ENCODE measurements at places on chromosomes 2 and 18.

GRCh38 chr2:227317834-227318233 lies 7.2 kb upstream of the MFF start:
- no peak for DNase-seq

DNA sequence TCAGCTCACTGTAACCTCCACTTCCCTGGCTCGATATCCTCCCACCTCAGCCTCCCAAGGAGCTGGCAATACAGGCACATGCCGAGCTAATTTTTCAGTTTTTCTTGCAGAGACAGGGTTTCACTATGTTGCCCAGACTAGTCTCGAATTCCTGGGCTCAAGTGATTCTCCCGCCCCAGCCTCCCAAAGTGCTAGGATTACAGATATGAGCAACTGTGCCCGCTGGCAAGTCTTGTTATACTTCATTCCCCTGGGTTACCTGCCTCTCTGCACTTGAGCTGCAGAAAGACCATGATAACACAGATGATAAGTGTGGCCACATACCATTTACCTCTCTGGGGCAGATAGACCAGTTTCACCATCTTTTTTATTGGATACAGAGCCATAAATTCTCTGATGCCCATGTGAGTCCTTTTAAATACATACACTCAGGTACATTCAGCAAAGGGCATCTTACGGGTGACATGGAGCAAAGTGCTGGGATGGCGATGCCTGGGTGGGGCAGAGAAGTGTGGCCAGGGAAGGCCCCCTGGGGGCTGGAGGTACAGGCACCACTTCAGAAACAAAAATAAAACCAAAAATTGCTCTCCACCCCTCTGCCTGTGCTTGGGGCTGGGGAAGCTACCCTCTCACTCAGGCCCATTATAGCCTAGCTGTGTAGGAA lies 20.4 kb downstream of the CCT7 start:
- no peak for DNase-seq

- no peak for DNase-seq
Observed at GRCh38 chr2:164593959-164594358, 27.3 kb downstream of the GRB14 start.

GRCh38 chr2:98912221-98912851 lies 23.7 kb downstream of the CRACDL start:
- no peak for DNase-seq

- DNase-seq = no peak
Observed at GRCh38 chr2:160299540-160299939, 99.5 kb upstream of the ITGB6 start.

GRCh38 chr18:8673256-8674209 lies 31.8 kb upstream of the MTCL1 start:
- DNase-seq = no peak

DNA sequence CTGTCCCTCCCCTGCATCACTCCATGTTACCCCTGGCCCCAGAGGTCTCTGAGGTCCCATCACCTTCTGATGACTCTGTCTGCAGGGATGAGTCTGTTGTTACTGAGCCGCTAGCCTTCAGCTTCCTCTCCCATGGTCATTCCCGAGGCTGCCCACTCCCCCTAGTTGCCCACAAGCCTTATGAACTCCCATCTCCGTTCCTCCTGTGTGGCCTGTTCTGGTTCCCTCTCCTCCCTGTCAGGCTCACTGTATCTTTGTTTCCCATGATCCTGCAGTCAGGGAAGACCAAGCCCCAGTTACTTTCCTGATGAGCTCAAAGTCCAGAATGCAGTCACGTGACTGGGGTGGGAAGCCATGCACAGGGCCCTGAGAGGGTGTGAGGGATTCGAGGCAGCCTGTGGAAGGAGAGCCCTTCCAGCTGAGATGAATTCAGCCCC lies 39.5 kb downstream of the INPP4A start:
- no peak for DNase-seq

GRCh38 chr2:31020713-31021112 lies 117.5 kb downstream of the GALNT14 start:
- no peak for DNase-seq

- no peak for DNase-seq
Observed at GRCh38 chr18:55405475-55405874, 182.5 kb downstream of the TCF4 start.

GRCh38 chr2:60463249-60463648 lies 90.2 kb downstream of the BCL11A start:
- DNase-seq = no peak

DNA sequence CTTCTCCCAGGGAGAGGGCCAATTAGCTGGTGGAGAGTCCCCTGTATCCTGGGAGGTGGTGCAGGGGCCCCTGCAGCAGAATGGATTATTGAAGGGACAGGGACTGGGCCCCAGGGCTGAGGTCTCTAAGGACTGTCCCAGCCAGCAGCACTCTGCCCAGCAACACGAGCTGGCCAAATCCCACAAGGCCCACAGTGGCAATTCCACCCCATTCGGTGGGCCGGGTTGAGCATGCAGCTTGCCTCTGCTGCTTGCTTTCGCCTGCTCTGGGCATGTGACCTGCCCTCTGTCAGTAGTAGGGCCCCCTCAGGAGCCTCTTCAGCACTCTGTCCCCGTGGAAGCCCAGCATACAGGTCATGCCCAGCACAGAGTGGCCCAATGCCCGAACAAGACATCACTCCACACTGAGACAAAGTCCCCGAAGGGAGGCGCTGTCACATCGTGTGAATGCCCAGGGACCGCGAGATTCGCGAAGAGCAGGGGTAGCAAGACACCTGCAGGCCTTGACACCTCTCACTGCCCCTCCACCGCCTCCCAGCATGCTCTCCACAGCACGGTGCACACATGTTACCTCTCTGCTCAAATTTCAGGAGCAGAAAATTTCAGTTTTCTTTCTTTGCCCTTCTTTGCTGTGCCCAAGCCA lies 65.4 kb downstream of the CRACDL start:
- DNase-seq = no peak

DNA sequence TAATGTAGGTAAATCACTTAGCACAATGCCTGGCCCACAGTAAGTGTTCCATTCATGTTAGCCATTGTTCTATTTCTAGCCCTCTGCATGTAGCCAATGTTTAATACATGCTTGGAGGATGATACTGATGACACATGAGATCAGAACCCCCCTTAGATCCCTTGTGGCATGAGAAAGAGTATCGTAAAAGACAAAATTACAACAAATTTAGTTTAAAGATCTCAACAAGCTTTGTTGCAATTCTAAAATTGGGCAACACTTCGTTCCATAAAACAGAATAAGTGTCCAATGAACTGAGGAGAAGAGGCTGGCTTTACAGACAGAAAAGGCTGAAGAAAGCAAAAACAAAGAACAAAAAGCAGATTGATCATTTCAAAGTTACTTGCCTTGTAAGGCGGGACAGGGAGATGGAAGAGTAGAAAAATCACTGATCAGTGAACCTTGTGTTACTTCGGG lies 148.7 kb upstream of the SLC1A4 start:
- no peak for DNase-seq

- DNase-seq = no peak
Observed at GRCh38 chr18:54117853-54118773, 106.4 kb downstream of the MBD2 start.

DNA sequence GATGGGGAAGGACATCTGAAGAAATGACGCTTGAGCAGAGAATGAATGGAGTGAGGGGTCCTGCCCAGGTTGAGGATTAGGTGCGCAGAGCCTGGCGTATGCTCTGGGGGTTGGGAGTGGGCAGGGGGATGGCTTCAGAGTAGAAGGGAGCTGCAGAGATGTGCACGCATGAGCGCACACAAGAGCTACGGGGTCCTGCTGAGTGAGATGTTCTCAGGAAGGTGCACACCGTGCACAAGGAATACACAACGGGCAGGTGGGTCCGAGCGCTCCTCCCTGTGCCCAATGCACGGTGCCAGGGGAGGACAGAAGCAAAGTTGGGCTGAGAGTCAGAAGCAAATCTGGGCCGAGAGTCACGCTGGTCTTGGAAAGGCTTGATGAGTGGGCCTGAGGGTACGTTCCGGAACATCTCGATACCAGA lies 25.5 kb downstream of the TWIST2 start:
- no peak for DNase-seq

GRCh38 chr2:226963528-226963927 lies 127.7 kb downstream of the RHBDD1 start:
- DNase-seq = no peak

DNA sequence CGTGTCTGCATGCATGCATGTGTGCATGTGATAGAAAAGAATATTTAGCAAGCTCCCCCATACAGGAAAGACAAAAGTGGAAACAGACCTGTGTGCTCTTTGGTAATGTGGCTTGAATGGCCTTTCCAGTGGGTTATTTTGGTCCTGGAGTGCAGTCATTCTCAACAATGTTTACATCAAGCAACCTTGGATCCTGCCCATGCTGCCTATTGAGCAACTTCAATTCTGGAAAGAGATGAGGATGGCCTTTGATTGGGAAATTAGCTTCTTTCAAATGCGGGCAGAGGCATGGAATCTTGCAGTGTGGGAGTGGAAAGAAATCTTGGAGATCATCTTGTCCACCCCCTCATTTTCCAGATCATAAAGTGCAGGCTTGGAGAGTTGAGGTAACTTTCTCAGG lies 87.2 kb upstream of the SMAD2 start:
- no peak for DNase-seq

DNA sequence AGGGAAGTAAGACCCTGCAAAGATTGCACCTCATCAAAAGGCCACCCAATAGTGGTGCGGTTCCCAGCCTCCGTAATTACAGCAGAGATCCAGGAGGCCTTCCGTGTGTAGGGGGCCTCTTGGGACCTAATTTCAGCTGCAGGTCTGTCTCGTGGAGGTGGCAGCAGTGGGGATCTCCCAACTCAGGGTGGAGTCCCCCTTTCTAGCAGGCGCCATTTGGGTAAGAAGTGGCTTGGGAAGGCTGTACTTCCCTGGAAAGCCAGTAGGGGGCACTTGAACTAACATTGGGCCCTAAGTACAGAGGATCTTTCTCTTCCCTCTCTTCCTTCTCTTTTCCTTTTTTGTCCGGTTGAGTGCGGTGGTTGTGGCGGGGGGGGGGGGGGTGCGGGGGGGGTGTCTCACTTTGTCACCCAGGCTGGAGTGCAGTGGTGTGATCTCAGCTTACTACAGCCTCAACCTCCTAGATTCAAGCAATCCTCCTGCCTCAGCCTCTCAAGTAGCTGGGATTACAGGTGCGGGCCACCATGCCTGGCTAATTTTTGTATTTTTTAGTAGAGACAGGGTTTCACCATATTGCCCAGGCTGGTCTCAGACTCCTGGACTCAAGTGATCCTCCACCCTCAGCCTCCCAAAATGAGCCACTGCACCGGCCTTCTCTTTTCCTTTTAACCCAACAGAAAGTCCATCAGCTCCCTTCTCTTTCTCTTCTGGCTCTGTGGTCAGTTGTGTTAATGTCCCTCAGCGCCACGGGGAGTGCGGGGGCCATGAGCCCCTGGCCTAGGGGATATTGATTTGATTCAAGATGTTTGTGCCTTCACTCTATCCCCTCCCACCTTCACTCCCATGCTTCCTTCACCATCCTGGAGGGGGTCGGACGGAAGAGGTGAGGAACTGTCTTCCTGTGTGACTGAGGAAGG lies 32.0 kb downstream of the CENPO start:
- no peak for DNase-seq

GRCh38 chr2:239443666-239444567 lies 43.1 kb upstream of the HDAC4 start:
- no peak for DNase-seq

- DNase-seq = no peak
Observed at GRCh38 chr18:9066817-9067306, 35.6 kb upstream of the NDUFV2 start.

- DNase-seq = no peak
Observed at GRCh38 chr2:42233976-42234441, 64.9 kb downstream of the EML4 start.

DNA sequence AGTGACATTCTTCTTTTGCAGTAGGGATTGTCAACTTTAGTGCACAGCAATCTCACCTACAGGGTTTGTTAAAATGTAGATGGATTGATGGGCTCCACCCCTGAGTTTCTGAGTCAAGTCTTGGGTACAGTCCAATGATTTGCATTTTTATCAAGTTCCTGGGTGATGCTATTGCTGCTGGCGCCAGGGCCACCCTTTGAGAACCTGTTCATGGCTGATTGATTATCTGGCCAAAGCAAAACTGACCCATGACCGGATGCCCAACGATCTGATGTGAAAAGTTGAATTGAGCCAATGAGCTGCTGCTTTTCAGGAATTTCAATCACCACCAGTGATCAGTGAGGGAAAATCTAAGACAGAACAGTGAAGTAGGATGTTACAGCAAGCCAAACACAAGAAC lies 675.3 kb downstream of the TMEM182 start:
- DNase-seq = no peak

GRCh38 chr2:49972699-49973098 lies 818.4 kb upstream of the FSHR start:
- DNase-seq = no peak

DNA sequence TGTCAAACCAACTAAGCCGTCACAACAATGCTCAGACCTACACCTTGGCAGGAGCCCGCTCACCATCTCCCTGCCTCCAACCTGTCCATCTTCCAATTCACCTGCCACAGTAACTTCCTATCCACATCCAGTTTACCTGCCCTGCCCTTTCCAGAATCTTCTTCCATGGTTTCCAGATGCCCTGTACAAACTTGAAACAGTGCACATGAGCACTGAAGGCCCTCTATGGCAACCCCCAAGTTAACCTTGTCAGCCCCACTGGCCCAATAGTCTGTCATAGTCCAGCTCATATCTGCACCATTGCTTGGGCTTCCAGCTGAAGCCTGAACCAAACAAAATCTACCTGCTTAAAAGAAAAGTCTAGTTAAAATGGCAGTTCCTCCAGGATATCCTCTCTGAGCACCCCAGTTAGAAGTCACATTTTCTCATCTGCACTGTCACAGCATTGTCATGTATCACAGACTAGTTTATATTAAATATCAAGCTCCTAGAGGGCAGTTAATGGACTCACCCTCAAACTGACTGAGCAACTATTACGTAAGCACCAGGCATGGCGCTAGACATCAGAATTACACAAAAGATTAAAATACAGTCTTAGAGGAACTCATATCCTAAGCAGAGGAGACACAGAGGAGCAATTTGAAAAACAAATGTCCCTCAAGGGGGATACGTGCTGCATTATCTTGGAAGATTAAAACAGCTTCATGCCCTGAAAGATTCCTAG lies 11.6 kb downstream of the NFE2L2 start:
- no peak for DNase-seq

DNA sequence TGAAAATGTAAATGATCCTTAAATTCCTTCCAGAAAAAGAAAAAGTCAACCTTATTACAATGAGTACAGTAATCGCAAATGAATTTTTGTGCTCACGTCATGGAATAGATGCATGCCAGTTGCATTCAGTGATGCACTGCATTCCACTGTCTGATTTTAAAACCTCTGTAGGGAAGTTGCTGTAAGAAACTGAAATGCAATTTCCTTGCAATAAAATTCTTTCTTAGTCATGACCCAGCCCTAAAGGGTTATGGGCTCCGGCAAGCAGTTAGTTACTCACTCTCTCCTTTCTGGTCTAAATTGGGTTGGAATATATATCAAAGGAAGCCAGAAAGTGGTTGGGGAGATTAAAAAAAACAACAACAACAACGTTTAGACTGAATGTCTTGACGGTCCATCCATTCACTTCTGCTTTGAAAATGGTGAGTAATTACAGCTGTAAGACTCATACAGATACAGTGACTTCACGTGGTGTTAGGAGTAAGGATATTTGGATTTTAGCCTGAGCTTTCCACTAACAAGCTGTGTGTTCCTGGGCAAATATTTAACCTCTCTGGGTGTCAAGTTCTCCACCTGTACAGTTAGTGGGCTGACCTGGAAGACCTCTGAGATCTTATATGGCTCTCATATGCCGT lies 8.6 kb upstream of the RND3 start:
- no peak for DNase-seq
